ENCODE measurements at places on chromosomes 4 and X. TPM values are rescaled to one million over a fixed set of nuclear protein-coding genes. Genes with fewer than 3 reads are reported as not detected.
A peak's percentile ranks its signal among the peaks of the same experiment; 100 is the strongest.

The PFKFB1 gene
- 1.1 TPM for polyA plus RNA-seq

The HTR2C gene
- polyA plus RNA-seq = not detected

The AFM gene
- polyA plus RNA-seq = 30.8 TPM

The SLC16A2 gene
- 17.2 TPM for polyA plus RNA-seq

The SMAD1 gene
- polyA plus RNA-seq = 8.9 TPM

The C4orf50 gene
- not detected for polyA plus RNA-seq

The ARHGEF9 gene
- polyA plus RNA-seq = 20.0 TPM

The GPR101 gene
- polyA plus RNA-seq = not detected

GRCh38 chr4:102715057-102715456 lies 45.7 kb downstream of the MANBA start:
- DNase-seq = no peak

DNA sequence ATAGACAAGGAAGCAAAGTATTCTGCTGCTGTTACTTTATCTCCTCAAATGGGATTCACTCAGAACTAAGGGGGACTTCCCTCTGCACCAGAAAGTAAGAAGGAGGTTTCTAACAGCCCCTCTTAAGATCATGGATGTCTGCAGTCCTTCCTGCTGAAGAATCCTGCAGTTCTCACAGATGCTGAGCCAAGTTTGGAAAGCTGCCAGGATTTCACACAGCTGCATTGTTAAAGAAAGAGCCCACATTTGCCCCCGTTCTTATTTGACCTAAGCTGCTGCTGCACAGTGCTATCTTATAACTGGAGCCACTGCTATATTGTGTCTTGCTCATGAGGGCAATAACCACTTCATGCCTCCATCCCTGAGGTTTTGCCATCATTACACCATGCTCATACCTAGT lies 81.1 kb downstream of the FAAH2 start:
- DNase-seq = no peak

- DNase-seq = no peak
Observed at GRCh38 chrX:73963682-73964081, 340.3 kb upstream of the ZCCHC13 start.

GRCh38 chrX:129876771-129877305 lies 29.1 kb upstream of the UTP14A start:
- DNase-seq = no peak

- peak; percentile 58 for DNase-seq
Observed at GRCh38 chr4:122758033-122758432, 25.5 kb downstream of the BBS12 start.

DNA sequence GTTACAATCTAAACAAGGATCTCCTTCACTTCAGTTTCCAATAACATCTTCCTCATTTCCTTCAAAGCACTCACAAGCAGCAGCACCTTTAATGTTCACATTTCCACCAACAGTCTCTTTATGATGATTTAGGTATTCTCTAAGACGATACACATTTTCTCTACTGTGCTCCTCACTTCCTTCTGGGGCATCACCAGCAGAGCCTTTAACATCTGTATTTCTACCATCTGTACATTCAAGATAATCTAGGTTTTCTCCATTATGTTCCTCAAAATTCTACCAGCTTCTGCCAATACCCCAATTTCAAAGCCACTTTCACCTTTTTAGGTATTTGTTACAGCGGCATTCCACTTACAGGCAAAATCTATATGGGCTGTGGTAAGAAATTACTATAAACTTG lies 80.6 kb downstream of the FBXW7 start:
- no peak for DNase-seq

GRCh38 chr4:75673959-75674328 lies 733 bp upstream of the G3BP2 start:
- DNase-seq = no peak

- no peak for DNase-seq
Observed at GRCh38 chr4:174581901-174582300, 59.6 kb upstream of the HPGD start.

DNA sequence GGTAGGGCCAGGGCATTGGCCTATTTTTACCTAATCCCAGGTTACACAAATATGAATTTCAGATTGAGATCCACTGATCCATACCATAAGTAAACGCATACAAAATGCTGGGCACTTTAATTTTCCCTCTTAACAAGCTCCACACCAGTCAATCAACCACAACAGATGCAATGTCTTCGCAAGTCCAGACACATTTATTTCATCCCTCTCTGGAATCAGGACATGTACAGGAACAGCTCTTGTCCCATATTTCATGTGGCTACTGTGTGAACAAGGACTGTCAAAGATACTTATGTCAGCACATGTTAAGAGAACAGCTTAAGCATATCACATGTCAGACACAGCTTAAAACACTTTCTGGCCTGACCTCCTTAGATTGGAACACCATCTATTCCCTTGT lies 145.9 kb downstream of the PPP3CA start:
- peak; percentile 19 for DNase-seq

- DNase-seq = no peak
Observed at GRCh38 chrX:78314561-78314960, 12.8 kb downstream of the CYSLTR1 start.

GRCh38 chr4:1991087-1991486 lies 17.7 kb downstream of the NELFA start:
- no peak for DNase-seq

DNA sequence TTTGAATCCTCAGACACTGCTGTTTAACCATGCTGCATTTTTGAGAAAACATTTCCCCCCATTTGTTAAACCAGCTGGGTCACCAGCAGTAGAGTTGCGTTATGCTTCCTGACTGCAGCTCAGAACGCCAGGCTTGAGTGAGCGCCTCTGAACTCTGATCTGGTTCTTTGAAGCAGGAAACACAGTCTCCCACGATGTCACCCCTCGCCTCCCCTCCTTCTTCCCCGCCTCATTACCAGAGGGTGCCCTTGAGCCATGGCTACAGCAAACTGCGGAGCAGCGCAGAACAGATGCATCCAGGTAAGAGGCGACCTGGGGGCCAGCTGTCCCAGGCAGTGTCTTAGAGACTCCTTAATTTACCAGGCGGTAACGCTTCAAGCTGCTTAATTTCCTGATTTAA lies 78.4 kb downstream of the REPS2 start:
- peak; percentile 87 for DNase-seq

GRCh38 chr4:5933116-5933515 lies 40.2 kb upstream of the CRMP1 start:
- DNase-seq = no peak

GRCh38 chrX:17674601-17675000 lies 62.7 kb upstream of the SCML1 start:
- DNase-seq = no peak

DNA sequence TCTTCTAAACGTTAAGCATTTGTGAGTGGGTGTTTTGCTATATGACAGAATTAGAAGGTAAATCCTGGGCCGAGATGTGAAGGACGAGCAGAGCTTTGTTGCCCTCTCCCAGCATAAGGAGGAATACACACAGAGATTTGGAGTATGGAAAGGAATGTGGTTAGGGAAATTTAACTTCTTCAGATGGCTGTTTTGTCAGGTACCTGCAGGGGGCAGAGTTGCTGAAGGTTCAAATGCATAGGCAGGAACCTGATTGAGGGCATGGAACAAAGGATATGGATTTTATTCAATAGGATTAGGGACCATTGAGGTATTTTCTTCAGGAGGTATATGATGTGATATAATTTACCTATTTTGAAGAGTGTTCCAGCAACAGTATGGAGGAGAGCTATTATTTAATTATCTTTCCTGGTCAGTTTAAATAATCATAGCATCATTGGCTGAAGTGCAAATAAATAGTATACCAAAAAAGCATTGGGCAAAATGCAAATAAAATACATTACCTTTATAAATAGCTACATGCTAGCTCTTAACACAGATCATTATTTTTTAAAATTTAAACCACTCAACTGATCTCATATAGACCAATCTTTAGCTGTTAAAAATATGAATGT lies 143.6 kb downstream of the SLIT2 start:
- no peak for DNase-seq

DNA sequence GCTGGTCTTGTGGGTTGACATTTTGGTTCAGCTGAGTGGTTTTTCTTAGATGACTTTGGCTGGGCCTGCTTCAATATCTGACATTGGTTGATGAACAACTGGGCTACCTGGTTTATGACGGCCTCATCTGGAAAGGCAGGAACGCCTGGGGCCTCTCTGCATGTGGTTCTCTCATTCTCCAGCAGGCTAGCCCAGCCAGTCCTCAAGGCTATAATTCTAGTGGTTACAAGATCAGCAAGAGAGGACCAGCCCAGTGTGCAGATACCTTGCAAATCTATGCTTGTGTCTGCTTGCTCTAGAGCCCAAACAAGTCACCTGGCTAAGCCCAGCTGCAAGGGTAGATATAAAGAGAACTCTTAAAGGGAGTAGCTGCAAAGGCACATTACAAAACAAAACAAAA lies 214.2 kb upstream of the PUDP start:
- DNase-seq = no peak

DNA sequence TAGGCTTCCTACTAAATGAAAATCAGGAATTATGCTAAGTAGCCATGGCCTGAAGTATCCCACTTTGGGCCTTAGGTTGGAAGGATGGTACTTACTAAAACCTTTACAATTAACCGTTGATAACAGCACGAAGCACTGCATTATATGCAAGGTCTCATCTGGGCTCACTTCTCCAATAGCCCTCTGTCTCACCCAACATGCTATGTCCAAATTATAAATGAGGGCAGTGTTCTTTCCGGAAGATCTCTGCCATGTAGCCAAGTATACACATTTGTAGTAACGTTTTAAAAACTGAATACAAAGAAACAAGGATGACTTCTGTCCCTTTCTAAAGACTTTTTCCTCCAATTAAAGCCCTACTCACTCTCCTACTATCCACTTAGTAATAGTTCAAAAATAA lies 51.6 kb downstream of the SCFD2 start:
- DNase-seq = no peak

GRCh38 chr4:54082168-54082567 lies 17.8 kb upstream of the CHIC2 start:
- DNase-seq = no peak

Data from kidney (tissue), 22 donors.